ENCODE measurements at places on chromosomes 13 and 19.

- DNase-seq = no peak
Observed at GRCh38 chr19:46813839-46814358, 25.5 kb upstream of the SLC1A5 start.

GRCh38 chr19:33125929-33126388, 6.0 kb upstream of the WDR88 start:
- peak; percentile 58 for DNase-seq

GRCh38 chr13:42760951-42761350, 20.4 kb upstream of the FAM216B start:
- DNase-seq = no peak

- DNase-seq = peak; percentile 39
Observed at GRCh38 chr19:40689339-40690049, 957 bp downstream of the NUMBL start.

- no peak for DNase-seq
Observed at GRCh38 chr19:33343301-33343700, 30.2 kb upstream of the CEBPG start.

GRCh38 chr19:38134540-38135149, 89.4 kb downstream of the DPF1 start:
- DNase-seq = peak; percentile 53

GRCh38 chr19:49939721-49940481, 10.6 kb upstream of the NUP62 start:
- DNase-seq = no peak

DNA sequence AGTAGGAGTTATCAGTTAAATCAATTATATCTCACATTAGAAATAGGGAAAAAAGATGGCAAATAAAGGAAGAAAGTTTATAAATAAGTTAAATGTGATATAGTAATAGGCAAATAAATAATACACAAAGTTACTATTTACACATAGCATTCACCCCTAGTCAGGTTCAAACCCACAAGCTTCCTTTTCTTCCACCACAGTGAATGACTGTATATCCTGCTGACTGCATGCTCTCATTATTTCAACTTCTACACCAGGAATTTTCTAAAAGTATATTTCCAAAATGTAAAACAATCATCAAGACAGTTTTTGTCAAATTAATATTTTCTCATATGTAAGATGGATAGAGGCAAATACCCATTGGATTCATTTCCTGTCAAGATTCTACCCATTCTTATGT, 548.6 kb upstream of the SLITRK5 start:
- DNase-seq = no peak

- peak; percentile 80 for DNase-seq
Observed at GRCh38 chr13:44273991-44274770, 99.4 kb upstream of the SERP2 start.

GRCh38 chr13:26295812-26296211, 41.9 kb downstream of the CDK8 start:
- no peak for DNase-seq

GRCh38 chr19:6057651-6058517, 52.4 kb downstream of the RFX2 start:
- DNase-seq = no peak

- no peak for DNase-seq
Observed at GRCh38 chr13:72570019-72570418, 157.4 kb downstream of the MZT1 start.

GRCh38 chr13:109897988-109898624, 111.7 kb upstream of the IRS2 start:
- DNase-seq = no peak

GRCh38 chr13:76053181-76053580, 417.1 kb downstream of the LMO7 start:
- DNase-seq = no peak

DNA sequence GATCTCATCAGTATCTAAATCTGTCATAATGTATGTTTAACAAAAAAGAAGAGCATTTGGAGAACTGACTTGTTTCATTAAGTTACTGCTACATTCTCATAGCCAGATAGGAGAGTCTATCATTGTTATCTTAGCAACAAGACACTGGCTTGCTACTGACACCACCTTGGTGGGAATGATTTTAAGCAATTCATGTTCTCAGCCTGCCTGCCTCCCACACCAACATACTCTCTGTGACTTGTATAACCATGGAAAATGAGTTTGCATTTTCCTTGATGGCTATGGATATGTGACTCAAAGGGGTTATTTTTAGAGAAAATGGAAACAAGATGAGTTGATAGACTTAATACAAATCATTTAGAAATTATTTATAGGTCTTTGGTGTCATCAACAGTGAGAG, 1308.9 kb downstream of the OLFM4 start:
- DNase-seq = no peak

DNA sequence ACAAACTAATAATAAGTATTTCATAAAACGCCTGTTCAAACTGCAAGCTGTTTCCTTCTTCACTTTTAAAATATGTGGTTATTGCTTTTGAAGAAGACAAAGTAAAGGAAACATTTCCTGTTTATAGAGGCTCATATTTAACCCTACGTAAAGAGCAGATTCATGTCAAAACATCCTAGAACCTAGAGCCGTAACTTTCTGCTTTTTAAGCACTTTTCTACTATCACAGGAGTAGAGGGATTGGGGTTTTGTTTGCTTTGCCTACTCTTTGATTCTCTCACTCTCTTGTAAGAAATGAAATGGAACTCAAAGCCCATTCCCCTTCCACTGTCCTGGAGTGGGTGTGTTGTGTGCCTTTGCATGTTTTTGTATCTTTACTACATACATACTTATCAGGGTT, 54.0 kb upstream of the GPR183 start:
- peak; percentile 33 for DNase-seq

DNA sequence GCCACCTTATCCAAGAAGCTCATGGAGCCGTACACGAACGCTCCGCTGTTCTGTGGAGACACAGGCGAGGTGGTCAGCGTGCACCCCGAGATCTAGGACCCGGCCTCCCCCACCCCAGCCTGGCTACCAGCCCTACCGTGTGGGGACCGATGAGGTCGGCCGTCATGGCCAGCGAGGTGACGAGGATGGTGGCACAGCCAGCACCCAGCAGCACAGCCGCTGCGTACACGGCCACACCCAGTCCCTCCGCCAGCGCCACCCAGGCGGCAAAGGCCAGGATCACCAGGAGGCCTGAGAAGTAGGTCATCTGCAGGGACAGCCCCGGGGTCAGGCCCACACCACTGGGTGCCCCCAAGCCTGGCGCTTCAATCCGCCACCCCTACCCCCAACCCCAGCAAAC, 7.1 kb downstream of the TEKTIP1 start:
- DNase-seq = no peak

- DNase-seq = no peak
Observed at GRCh38 chr13:59982631-59983382, 180.9 kb downstream of the DIAPH3 start.

DNA sequence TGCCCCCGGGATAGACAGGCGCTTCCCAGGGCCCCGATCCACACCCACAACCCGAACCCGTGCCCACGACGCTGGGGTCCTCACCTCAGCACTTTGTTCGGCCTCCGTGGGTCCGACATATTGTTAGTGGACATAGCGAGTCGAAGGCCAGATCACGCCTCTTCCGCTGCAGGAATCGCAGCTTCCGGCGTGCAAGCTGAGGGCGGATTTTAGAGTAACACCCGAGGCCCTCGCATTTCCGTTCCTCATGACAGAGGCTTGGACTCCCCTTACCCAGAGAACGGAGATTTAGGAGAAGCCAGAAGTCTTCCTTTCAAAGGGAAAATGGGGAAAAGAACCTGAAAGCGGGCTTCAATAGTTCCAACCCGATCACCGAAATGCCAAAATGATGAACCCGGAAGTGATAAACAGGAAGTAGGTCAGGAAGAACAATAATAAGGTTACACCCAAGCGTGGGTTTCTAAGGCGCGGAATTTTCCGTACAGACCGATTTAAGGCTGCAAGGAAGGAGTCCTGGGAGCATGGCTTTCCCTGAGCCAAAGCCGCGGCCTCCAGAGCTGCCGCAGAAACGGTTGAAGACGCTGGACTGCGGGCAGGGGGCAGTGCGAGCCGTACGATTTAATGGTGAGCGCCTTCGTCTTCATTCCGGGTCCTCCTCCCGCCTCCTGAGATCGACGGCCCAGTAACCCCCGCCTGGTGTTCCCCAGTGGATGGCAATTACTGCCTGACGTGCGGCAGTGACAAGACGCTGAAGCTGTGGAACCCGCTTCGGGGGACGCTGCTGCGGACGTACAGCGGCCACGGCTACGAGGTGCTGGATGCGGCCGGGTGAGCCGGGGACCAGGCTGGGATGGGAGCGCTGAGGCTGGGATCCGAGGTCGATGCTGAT, 2.9 kb downstream of the WDR83 start:
- DNase-seq = peak; percentile 74

GRCh38 chr19:920051-920864, 3.1 kb downstream of the KISS1R start:
- peak; percentile 35 for DNase-seq

Measured in Jurkat, Clone E6-1 (cell line).